IMR-90 (cell line): ENCODE measurements at places on chromosomes 6 and 20.
A peak's percentile ranks its signal among the peaks of the same experiment; 100 is the strongest.

GRCh38 chr6:154438882-154439415, 71.5 kb downstream of the CNKSR3 start:
- no peak for DNase-seq

DNA sequence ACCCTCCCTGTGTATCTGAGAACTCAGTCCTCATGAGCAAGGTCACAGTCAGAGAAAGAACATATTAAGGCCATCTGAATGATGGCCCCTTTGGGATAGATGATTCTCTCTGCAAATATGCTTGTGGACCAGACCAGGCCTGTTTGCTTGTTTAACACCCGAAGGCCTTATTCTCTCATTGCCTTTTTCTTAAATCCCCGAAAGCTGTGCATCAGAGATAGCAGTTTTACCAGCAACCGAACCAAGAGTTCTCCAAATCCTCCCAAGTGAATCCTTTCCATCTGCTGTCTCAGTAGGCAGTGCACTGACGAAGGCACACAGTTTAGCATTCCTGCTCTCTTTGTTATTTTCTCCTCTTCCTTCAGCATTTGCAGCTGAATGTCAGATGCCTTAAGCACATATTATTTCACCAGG, 79.8 kb downstream of the TRMT6 start:
- no peak for DNase-seq

DNA sequence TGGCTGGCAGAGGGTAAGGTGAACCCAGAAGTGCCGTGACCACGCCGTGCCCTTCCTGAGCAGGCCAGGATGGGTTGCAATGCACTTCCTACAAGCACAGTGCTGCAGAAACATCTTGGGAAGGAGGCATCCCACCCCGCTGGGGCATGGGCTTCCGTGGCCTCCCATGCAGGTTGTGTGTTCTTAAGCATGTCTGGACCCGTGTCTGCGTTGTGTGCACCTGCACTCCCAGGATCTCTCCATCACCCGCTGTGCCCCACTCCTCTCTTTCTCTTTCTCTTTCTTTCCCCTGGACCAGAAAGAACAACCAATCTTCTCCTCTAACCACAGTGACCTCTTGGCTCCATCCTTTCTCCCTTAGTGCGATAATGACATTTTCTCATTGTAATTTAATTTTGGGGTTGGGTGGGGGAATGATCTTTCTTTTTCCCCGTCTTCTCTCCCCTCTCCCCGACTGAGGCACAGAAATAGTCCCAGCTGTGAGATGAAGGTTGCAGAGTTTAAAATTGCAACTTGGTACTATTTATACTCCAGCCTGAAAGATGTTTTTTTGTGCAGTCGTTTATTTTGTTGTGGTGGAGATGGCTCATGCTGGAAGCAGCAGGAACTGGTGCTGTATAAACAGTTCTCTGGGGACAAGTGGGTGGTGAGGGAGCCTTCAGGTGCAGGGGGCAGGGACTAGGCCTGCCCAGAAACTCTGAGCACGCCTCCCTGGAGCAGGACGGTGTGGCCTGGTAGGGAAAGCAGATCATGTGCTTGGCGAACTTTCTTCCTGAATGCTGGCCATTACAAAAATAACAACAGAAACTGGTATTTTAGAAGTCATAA, 20.5 kb downstream of the BCAS4 start:
- peak; percentile 92 for DNase-seq

DNA sequence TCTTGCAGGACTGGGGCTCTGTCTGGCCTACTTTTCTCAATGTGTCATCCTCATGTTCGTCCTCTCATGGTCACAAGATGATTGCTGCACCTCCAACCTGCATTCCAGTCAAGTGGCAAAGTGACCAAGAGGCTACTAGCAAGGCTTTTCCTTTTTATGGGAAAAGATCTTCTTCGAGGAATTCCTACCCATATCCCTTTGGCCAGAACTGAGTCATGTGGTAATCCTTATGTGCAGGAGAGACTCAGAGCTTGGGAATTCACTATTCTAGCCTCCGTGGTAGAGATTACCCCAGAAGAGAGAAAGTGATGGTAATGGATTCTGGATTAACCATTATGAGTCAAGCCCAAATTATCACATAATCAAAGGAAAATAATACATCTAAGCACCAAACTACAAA, 162.7 kb downstream of the KCNQ5 start:
- DNase-seq = peak; percentile 65

- DNase-seq = no peak
Observed at GRCh38 chr6:14765721-14766390, 480.0 kb upstream of the JARID2 start.

DNA sequence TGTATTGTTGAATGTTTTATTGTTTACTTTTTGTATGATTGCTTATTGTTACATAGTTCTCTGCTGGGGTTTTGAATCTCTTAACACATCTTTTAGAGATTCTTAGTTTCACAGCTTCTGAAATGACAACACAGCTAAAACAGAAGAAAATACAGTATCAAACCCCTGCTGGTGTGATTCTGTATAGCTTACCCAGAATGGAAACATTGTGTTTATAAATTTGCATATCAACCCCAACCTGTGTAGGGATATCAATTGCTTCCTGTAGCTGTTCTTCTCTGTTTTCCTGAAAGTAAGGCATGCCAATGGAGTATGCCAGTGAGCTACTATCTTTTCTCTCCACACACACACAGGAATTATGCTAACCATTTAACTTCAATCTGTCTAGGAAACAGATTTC, 64.3 kb upstream of the ID4 start:
- no peak for DNase-seq

- DNase-seq = no peak
Observed at GRCh38 chr6:130211691-130212090, 11.1 kb downstream of the SAMD3 start.

GRCh38 chr6:154197196-154197860, 158.3 kb downstream of the OPRM1 start:
- peak; percentile 62 for DNase-seq

- no peak for DNase-seq
Observed at GRCh38 chr6:130943738-130944137, 116.5 kb downstream of the SMLR1 start.

DNA sequence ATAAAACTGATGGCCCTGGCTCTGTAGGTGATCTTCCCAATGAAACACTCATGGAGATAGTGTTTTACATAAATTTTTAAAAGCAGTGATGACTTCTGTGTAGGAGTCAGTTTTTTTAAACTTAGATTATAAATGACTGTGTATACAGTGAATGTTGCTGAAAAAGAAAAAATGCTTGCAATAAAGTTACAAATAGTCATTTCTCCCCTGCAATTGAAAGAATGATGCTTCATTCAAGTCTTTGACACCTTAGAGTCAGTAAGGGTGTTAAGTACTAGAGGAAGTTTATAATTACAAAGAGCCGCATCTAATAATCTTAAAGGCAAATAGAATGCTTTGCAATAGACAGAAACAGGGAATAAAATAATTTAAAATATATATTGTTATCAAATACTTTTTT, 27.6 kb downstream of the ZNF292 start:
- DNase-seq = no peak

GRCh38 chr6:14321992-14322772, 204.6 kb downstream of the CD83 start:
- no peak for DNase-seq

DNA sequence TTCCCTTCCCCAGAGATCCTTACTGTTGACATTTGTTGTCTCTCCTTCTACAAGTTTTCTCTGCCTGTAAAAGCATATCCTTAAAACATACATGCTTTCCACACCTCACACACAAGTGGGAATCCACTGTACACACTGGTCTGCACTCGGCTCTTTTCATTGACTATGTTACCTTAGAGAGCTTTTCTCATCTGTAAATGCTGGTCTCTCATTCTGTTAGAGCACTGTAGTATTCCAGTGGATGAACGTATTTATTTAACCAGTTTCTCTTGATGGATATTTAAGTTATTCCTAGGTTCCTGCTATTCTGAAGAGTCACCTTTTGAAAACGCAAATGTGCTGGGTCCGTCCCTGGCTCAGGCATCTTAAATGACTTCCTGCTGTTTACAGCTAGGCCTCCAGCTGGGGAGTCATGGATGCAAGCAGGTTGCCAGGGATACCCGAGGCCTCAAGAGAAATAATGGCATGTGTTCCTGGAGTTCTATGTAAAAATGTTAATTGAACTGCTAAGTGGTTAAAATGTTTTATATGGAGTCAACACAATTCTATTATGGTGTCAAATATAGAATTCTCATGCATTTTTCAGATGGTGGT, 61.1 kb upstream of the TGM3 start:
- no peak for DNase-seq

GRCh38 chr20:1185316-1185741, 548 bp upstream of the TMEM74B start:
- no peak for DNase-seq

DNA sequence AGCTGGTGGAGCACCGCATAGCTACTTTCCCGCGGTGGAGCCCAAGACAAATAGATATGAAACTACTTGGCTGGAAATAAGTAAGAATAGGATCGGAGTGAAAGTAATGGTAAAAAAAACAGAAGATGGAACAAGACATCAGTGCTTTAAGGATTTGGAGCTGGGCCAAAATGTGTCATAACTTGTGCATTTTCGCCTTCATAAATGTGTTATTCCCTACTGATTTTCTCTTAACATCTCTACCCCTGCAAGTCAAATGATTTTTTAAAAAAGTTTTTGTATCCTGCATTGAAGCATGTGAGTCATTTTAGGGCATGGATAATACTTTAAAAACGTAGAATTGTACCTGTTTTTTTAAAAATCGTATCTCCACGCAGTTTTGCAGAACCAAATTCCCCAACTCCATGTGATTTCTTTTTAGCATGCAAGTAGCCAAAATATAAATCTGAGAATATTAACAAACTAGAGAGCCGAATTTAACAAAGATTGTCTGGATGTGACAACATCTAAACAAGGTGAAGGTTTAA, 882 bp upstream of the FAM184A start:
- peak; percentile 54 for DNase-seq

GRCh38 chr6:152094992-152095592, 287.6 kb downstream of the ESR1 start:
- DNase-seq = peak; percentile 100

GRCh38 chr20:17710379-17711266, 10.9 kb downstream of the BANF2 start:
- peak; percentile 34 for DNase-seq

DNA sequence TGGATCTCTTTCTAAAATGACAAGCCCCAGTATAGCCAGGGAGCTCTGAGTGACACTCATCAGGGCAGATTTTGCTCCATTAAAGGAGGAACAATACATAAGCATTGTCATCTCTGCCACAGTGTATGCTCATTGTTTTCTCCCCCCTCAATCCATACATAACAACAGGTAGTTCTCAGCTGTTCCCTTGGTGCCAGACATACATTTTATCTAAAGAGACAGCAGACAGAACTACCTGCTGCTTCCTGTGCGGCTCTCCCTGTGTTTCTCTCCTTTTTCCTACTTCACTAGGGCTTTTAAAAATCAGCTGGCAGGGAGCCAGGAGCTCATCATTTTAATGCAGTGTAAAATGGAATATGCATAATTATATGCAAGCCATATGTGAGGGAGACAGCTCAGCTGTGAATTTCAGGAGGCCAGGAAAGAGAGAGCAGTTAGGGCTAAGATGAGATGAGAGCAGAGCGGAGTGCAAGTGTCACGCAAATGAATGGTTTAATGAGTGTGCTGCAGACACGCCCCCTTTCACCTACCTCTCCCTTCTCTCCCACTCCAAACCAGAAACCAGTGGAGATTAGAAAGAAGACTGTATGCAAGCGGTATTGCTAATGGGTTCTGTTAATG, 96.0 kb downstream of the SOBP start:
- no peak for DNase-seq

DNA sequence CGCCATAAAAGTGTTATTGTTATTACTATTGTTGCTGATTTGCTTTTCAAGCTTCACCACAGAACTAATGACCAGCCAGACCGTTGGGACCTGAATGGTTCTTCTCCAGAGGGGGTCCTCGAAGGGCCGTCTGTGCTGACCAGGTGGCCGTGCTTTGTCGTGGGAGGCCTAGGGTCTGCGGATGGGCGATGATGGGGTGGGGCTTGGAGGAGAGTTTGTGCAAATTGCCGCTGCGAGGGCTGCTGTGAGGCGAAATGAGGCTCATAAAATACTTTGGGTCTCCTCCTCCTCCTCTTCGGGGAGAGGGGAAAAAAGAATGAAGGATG, 6.0 kb upstream of the ZBTB22 start:
- DNase-seq = no peak

- no peak for DNase-seq
Observed at GRCh38 chr6:26122005-26122388, 34.8 kb downstream of the HFE start.

GRCh38 chr6:134307870-134308269, 10.0 kb downstream of the SGK1 start:
- no peak for DNase-seq

DNA sequence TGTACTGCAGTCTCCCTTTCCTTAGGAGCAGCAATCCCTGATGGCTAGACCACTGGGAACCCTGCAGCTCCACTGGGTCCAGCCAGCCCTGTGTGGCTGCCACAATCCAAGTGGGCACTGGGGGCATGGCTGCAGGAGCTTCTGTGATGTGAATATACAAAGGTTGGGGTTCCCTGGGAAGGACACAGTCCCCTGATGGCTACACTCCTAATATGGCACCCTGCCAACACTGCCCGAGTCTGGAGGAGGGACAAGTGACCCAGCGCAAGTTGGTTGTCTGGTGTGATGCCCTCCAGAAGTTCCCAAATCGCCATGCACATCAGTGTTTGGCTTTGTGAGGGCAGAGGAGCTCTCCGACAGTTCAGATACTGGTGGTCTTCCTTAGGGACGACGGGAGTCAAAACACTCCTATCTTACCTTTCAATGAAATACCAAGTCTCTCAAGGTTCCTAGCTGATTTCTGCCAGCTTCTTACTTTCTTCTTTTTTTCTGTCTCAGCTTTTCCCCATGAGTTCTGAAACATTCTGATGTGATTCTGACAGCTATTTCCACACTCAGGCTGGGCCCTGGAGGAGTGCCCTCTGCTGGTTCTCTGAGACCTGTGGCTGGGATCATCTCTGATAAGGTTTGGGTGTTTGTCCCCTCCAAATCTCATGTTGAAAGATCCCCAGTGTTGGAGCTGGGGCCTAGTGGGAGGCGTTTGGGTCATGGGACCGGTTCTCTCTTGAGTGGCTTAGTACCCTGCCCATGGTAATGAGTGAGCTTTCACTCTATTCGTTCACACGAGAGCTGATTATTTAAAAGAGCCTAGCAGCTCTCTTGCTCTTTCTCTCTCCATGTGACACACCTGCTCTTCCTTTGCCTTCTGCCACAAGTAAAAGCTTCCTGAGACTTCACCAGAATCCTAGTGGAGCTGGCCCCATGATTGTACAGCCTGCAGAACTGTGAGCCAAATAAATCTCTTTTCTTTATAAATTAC, 15.5 kb upstream of the ZFP57 start:
- DNase-seq = no peak

DNA sequence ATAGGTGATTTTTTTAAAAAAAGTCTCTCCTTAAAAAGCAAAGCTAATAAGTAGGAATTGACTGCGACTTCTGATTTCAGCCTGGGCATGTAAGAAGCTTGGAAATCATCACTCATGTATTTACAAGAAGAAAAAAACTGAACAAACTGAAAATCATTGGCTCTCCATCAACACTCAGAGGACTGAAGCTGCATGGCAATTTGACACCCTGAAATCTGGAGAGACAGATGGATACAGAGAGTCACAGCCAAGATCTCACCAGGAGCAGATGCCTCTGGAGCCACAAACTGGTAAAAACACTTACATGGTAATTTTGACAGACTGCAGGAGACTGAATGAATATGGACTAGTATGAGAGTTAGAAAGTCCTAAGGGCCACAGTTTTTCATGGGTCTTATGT, 191.2 kb upstream of the TCF21 start:
- DNase-seq = peak; percentile 16

GRCh38 chr6:133609415-133610226, 279.3 kb upstream of the TCF21 start:
- peak; percentile 100 for DNase-seq

- no peak for DNase-seq
Observed at GRCh38 chr6:89526563-89526869, 93.6 kb downstream of the ANKRD6 start.

- DNase-seq = no peak
Observed at GRCh38 chr6:168002804-168003203, 5.3 kb downstream of the KIF25 start.
